ENCODE measurements at places on chromosomes 7 and 10.

GRCh38 chr10:100531761-100532160 is 2.1 kb upstream of the NDUFB8 start:
- no peak for DNase-seq

GRCh38 chr10:21261842-21262294 is 263.6 kb downstream of the SKIDA1 start:
- no peak for DNase-seq

GRCh38 chr7:105256761-105257231 is 131.9 kb downstream of the SRPK2 start:
- no peak for DNase-seq

DNA sequence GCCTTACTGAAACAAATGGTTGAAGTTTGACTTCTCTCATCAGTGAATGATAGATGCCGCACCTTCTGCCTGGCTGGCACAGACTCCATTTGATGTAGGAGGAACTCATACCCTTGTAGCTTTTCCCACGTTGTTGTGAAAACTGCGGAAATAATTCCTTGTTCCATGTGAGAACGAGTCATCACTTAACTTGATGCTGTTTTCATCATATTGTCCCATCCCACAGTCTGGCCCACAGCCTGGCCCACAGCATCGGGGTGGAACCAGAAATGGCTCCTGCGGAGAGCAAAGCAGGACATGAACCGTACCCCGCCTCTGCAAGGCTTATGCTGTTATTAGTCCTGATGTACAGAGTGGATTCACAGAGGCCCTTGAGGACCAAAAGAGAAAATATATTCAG is 587.0 kb downstream of the SDK1 start:
- no peak for DNase-seq

- no peak for DNase-seq
These were observed 33.7 kb downstream of the ZNF777 start for GRCh38 chr7:149427096-149427680.

- no peak for DNase-seq
These were observed 146.1 kb downstream of the SLIT1 start for GRCh38 chr10:97039538-97040247.

DNA sequence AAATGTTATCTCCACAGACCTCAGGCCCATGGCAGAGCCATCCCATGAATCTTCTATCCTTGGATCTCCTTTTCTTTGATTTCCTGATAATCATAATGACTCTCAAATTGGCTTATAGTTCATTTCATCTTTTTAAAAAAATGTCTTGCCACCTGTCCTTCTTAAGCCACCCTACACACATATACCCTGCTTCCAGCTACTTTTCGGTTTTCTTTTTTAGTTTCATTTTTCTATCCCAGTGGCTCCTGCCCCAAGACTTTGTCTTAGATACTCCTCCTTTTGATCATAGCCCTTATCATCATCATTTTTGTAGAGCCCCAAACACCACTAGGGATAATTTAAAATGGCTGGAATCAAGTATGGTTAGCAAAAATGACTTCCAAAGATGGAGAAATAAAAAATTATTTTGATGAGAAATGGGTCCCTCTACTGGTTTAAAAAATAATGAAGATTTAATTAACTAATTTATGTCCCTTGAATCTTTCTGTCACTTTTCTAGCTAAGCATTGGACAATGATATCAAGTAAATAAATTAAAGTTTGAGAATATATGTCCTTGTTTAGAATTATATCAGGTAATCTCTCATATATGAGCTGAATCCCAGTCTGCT is 277.3 kb upstream of the SEMA3D start:
- DNase-seq = no peak

GRCh38 chr10:77034240-77034639 is 603.4 kb downstream of the KCNMA1 start:
- no peak for DNase-seq

DNA sequence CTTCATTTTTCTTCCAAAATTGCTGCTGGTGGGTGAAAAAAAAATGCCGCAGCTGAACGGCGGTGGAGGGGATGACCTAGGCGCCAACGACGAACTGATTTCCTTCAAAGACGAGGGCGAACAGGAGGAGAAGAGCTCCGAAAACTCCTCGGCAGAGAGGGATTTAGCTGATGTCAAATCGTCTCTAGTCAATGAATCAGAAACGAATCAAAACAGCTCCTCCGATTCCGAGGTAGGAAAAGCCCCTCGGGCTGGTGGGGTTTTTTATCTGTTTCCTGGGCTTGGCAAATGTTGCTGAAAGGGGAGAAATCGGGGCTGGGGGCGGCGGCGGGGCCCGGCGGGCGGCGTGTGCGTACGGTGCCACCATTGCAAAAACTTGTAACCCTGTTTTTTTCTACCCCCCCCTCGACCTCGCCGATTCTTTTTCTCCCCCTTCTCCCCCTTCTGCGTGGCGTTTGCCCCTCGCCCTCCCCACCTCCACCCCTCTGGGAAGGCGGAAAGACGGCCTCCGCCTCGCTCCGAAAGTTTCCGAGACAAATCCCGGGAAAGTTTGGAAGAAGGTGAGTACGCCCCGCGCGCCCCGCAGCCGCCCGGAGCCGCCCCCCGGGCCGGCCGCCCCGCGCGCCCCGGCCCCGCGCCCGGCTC is 789 bp downstream of the TCF7L2 start:
- no peak for DNase-seq

DNA sequence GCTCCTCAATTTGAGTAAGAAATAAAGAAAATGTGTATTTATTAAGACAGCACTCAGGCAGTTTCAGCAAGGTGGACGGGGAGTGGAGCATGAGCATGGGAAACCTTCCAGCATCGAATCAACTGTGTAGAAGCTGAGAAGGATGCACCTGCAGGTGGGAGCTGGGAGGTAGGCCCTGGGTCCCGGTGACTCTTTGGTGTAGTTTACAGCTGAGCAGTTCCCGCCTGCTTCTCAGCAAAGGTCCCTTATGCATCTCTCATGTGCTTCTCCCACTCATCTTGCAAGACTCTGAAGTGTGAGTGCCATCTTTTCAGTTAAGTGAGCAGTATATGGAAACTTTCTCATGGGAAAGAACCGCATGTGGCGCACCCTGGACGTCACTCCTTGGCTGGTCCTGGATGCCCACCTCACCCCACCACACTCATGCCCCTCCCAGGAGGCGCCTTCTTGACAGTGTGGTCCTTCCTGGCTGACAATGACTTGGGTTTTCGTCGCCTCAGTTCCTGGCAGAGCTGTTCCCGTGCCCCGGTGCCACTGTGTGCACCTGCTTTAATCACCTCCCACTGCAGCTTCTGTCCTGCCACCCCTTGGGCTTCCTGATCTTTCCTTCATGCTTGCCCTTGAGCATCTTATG is 19.8 kb upstream of the PURB start:
- no peak for DNase-seq

DNA sequence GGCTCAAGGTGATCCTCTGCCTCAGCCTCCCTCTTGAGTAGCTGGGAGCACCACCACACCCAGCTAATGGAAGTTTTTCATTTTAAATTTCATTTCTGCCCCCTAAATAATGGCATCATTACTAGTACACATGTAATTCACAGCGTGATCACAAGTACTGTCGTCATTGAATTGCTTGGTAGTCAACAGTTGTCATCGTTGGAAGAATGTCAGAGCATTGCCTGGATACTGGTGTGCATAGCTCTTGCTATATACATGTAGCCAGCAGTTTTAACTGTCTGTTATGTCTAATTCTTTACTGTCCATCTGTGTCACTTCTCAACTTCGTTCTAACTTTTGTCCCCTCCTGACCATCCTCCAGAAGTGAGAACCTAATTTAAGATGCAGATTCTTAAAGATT is 62.1 kb downstream of the CRPPA start:
- no peak for DNase-seq

DNA sequence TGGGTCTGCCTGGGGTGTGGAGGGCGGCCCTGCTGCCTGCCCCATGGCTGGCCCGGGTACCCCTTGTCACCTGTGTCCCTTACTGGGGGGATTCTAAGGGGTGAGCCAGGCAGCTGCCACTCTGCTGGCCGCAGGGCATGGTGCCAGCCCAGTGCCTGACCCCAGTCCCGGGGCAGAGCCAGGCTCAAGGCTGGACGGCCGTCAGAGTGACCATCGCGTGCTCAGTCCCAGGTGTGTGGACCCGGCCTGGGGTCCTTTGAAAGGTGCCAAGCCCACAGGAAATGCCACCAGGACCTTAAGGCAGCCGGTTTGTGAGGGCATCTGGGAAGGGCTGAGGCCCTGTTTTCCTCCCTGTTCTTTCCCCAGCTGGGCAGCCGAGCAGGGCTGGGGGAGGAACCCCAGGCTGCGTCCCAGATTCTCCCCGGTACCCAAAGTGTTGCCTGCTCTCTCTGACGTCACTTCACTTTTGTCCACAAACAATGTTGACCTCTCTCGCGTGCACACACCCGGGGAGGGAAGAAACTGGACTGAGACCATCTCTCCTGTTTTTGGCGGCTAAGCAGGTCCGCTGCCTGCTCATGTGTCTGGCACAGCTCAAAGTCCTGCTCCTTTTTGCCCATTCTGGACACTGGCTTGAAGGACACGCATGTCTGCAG is 37.6 kb downstream of the PAPOLB start:
- no peak for DNase-seq

DNA sequence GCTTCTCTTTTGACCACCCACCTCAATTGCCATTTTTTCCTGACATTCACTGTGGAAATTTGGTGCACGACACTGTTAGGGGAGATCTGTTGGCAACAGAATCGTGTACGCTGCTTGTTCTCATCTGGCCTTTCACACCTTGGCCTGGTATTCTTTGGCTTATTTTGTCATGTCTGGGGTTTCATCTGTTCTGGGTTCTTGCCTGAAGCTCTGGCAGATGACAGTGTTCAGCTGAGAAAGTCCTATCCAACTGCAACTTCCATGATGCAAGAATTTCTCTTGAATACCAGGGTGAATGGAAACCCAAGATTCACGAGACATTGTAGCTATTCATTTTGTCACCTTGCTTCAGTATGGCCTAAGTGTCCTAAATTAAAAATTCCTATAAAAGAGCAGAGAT is 82.6 kb upstream of the CELF2 start:
- no peak for DNase-seq

GRCh38 chr10:21314111-21314626 is 211.3 kb downstream of the SKIDA1 start:
- no peak for DNase-seq

- DNase-seq = no peak
These were observed 34.5 kb upstream of the ST8SIA6 start for GRCh38 chr10:17488848-17489247.

GRCh38 chr10:86674912-86675311 is 6.6 kb downstream of the LDB3 start:
- DNase-seq = no peak

DNA sequence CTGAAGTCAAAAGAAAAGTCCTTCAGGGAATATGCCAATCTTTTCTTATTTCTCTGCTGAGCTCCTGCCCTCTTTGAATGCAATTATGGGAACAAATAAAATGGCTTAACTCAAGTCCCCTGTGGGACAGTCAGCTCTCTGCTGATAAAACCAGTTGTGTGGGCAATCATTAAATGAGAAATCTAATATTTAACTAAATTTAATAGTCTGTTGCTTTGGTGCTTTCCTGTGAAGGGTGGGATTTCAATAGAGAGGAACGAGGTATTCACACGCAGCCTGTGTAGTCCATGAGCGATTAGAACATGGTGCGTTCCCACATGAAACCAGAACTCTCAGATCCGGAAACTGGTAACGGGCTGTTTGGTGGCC is 138.4 kb downstream of the PAXIP1 start:
- DNase-seq = no peak

DNA sequence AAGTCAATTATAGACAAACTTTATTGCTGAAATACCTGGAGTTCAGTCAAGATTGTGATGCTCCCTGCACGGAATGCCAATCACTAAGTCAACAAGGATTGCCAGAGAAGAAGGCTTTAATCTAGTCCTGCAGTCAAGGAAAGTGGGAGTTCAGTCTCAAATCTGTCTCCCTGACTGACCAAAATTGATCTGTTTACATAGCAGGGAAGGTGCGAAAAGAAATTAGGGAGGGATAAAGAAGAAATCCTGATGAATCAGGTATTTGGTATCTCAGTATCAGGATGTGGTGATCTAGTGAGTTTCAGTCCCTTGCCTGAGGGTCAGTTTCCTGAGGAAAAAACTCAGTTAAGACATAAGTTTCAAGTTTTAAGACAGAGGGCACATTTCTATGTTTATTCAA is 2.1 kb upstream of the AKR1D1 start:
- no peak for DNase-seq

- DNase-seq = no peak
These were observed 5.8 kb downstream of the IDE start for GRCh38 chr10:92567952-92568600.

DNA sequence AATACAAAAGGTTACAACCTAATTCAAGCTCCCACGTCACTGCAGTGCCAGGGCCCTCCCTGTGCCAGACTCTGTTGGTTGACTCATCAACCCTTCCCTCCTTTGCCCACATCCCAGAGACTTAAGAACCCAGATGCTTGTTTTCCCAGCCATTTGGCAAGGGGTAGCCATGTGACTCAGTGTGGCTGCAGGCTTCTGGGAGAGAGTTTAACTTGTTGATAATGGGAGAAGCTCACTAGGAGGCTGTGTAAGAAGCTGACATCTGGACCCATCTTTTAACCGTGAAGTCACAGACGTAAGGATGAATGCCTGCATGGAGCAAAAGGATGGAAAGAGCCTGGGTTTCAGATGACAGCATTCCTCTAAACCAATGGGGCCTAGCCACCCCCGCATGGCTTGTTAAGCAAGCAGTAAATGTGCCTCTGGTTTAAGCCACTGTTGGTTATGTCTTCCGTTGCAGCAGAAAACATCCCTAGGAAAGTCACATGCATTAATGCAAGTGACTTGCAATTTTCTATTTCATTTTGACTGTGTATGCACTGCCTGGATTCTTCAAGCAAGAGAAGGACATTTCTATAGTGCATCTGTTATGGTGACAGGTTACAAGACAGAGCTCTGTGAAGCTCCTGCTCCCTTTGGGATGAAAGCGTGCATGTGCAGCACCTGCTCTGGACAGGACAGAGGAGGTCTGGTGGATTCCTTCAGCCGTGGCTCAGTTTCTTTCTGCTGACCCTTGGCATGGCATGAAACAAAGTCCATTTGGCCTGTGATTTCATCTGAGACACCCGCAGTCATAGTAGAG is 57.5 kb upstream of the CREB5 start:
- DNase-seq = no peak

GRCh38 chr10:54940418-54940817 is 139.4 kb upstream of the PCDH15 start:
- DNase-seq = no peak

DNA sequence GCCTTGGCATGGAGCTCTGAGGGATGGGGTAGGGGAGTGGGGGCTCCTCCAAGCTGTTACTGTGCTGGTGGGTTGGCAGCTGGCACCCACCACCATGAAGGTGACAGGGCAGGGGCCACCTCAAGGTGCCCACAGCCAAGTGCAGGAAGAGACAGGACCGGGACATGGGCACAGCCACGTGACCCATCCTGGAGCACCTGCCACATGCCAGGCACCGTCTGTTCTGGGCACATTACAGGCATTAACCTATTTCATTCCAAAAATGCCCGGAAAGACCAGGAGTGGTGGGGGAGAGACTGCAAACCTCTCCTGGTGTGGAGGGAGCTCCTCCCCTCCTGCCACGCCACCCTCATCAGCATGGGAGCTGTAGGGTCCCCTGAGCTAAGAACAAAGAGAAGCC is 56.7 kb downstream of the CAMK2B start:
- DNase-seq = no peak

GRCh38 chr7:30760514-30761213 is 8.7 kb downstream of the INMT start:
- no peak for DNase-seq

Data from GM12891 (cell line).